ENCODE measurements at places on chromosomes 6 and 20.

- DNase-seq: no peak
These were observed 147.4 kb downstream of the MOXD1 start for GRCh38 chr6:132253906-132254305.

- no peak for DNase-seq
These were observed 123.5 kb downstream of the TCP11 start for GRCh38 chr6:35017411-35018181.

- no peak for DNase-seq
These were observed 67.6 kb downstream of the BLOC1S5 start for GRCh38 chr6:7996538-7997111.

GRCh38 chr6:100116411-100117194, 122.6 kb upstream of the MCHR2 start:
- peak; percentile 82 for DNase-seq

DNA sequence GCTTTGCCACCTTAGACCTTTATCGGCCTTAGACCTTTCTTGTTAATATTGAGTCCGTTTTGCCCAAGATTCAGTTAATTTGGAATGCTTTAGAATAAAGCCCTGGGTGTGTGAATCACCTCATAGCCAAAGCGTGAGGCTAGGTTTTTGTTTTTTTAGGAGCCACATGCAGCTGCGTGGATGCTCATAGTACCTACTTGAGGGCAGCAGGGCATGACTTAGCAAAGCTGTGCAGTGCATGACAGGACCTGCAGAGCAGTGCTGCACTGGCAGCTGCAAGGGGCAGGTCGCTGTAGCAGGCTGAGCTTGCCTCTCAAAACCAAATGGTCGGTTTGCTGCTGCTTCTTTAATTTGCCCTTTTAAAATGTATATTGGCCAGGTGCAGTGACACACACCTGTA, 116.1 kb downstream of the JAG1 start:
- DNase-seq: no peak

GRCh38 chr6:158256746-158257424, 55.4 kb upstream of the TULP4 start:
- no peak for DNase-seq

DNA sequence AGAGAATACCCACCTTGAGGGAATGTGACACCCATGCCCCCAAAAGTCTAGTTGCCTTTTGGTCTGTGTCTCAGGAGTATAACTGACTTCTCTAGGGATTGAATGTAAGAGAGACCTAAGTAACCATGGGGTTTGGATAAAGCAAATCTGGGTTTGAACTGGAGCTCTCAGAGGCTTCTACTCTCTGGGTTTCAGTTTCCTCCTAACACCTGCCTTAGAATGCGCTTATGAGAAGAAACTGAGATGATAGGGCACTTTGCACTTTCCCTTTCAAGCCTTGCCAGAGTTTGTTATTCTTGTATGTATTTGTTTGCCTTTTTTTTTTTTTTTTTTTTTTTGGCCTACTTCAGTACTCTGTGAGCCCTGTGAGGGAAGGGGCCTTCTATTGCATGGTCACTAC, 19.4 kb downstream of the SDHAF4 start:
- DNase-seq: no peak
